Nephron progenitor cell (in vitro differentiated cells): ENCODE measurements at places on chromosomes 6 and 20.

- DNase-seq, result peak; percentile 9
Measured at GRCh38 chr6:75202676-75203131, 3.1 kb downstream of the COL12A1 start.

- no peak for DNase-seq
Measured at GRCh38 chr20:22449188-22449973, 135.0 kb downstream of the FOXA2 start.

- no peak for DNase-seq
Measured at GRCh38 chr6:43481591-43482236, 4.3 kb downstream of the TJAP1 start.

GRCh38 chr20:14332866-14333265 is 4.5 kb downstream of the FLRT3 start:
- no peak for DNase-seq

- DNase-seq, result no peak
Measured at GRCh38 chr6:165571721-165572132, 91.3 kb downstream of the PDE10A start.

GRCh38 chr6:150883521-150883920 is 18.0 kb downstream of the MTHFD1L start:
- DNase-seq, result no peak

- no peak for DNase-seq
Measured at GRCh38 chr20:6702144-6702543, 65.3 kb upstream of the BMP2 start.

- DNase-seq, result no peak
Measured at GRCh38 chr6:146551545-146551944, 7.9 kb downstream of the RAB32 start.

- no peak for DNase-seq
Measured at GRCh38 chr6:53014744-53015143, 19.7 kb upstream of the GSTA4 start.

- peak; percentile 89 for DNase-seq
Measured at GRCh38 chr6:166106076-166106686, 61.5 kb downstream of the TBXT start.

DNA sequence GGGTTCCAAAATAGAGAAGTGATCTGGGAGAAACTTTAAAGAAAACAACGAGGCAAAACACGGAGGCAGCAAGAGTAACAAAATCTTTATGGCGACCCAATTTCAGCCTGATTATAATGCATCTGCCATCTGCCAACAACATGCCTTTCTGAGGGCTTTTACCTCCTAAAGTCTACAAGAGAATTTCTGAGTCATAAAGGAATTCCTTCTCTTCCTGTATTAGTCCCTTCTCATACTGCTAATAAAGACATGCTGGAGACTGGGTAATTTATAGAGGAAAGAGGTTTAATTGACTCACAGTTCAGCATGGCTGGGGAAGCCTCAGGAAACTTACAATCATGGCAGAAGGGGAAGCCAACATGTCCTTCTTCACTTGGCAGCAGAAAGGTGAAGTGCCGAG is 226.6 kb downstream of the HACE1 start:
- no peak for DNase-seq

GRCh38 chr6:132122871-132123270 is 171.7 kb upstream of the CCN2 start:
- no peak for DNase-seq

GRCh38 chr20:53274365-53274764 is 302.2 kb downstream of the TSHZ2 start:
- no peak for DNase-seq

- DNase-seq, result no peak
Measured at GRCh38 chr6:65253041-65253440, 454.0 kb downstream of the EYS start.

DNA sequence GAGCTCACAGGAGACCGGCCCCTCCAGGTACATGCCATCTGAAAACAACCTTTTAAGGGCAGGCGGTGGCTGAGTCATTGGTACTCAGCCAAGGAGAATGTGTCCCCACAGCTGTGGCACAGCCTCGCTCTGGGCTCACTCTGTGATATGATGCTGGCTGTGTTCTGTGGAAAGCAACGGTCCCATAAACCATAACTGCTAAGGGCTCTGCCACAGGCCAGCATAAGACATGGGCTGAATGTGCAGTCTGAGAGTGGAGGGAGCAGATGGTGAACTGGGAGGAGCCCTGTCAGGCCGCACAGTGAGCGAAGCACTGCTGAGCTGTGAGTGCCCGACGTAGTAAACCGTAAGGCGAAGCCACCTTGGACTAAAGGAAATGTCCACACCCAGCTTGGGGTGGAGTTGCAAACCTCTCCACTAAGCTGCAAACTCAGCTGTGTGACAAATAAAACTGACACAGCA is 375.8 kb downstream of the THBS2 start:
- DNase-seq, result no peak

GRCh38 chr6:28977341-28978132 is 27.6 kb downstream of the ZNF311 start:
- no peak for DNase-seq

DNA sequence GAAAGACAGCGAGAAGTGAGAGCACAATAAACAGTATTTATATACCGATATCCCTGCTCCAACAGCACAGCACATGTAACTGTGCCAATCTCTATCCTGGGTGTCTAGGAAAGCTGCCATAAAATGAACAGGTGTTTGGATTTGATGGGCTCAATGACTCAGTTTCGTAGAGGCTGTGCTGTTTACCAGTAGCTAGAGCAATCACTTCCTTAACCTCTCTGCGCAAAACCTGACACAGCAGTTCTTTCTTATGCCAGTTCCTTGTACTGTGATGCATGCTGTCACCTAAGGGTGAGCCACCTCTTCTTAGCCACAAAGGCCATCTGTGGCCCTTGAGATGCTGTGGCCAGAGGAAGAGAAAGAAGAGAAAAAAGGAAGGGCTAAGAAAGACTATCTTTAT is 59.3 kb downstream of the SHPRH start:
- DNase-seq, result no peak

- no peak for DNase-seq
Measured at GRCh38 chr6:42742116-42742894, 3.6 kb downstream of the TBCC start.

DNA sequence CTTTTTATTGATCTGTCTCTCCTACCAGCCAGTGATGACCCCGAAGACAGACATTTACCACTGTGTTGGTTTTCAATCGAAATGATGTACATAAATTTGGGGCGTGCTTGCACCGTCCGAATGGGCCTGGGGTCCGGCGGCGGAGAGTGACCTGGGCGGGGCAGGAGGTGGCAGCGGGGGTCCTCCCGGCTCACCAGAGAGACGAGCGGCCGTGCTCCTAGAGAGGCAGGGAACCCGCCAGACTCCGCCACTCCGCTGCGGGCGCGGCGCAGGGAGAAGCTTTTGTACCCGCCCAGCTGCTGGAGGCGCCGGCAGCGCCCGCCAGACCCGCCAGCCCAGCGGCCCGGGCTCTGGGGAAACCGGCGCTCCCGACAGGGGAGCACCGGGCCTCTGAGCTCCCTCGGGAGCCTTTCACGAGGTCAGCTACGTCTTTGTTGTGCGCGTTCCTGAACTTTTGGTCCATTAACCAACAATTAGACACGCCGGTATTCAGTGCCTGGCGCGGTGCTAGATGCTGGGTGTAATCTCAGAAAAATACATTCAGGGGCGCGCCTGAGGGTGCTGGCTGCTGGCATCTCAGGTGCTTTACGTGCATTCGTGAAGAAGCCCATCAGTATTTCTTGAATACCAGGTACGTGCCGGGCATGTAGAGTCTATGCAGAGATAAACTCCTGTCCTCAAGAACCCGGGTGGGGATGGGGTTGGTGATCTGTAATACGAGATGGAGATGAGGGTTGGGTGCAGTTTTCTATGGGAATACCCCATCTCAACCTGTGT is at the start of gene PGBD1:
Gene PGBD1, plus strand, starts transcription at position 285 of the 777 bp plus-strand sequence. CDS start 2,242 bp downstream, outside the sequence.
- DNase-seq, result peak; percentile 88

DNA sequence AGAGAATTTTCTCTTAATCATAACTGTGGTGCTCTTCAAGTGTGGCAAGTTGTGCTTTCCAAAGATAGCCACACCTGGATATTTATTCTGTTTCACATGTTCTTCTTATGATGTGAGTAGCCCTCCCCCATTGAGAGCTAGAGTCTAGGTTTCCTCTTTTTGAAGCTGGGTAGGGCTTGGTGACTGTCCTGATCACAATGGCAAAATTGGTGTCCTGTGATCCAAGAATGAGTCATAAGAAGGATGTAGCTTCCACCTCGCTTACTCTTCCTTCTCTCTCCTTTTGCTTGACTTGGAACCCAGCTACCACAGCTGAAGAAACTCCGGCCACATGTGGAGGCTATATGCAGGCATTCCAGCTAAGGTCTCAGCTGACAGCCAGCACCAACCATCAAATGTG is 7.4 kb upstream of the IGF2R start:
- no peak for DNase-seq

DNA sequence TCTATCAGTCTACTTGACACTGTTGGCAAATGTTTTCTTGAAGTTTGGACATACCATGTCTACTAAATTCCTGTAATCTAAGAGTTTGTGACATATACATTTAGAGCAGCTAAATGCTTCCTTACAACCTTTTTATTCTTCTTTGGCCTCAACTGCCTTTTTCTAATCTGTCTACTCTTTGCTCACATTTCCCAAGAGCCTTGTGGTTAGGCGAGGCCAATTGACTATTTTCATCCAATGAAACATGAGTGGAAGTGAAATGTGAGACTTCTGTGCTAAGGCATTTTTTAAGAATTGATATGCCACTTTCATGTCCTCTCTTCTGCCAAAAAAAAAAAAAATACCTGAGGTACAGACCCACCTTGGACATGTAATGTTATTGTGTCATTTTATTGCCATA is 158.2 kb upstream of the MCHR2 start:
- no peak for DNase-seq

DNA sequence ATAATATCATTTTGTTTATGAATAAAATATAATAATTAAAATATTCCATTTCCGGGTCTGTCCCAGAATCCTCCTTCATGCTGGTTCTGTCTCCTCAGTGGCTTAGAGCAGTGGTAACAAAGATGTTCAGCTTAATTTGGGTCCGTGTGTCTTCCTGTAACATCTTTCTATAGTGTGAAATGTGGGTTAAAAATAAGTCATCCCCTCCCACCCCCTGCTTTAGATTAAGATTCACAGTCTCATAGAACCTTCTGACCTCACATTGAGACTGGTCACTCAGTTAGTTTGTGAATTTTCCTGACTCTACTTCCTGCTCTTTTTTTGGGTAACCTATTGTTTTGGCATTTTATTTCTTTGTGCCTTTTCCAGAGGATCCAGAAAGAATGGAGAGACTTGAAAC is 55.2 kb downstream of the SLX4IP start:
- no peak for DNase-seq

DNA sequence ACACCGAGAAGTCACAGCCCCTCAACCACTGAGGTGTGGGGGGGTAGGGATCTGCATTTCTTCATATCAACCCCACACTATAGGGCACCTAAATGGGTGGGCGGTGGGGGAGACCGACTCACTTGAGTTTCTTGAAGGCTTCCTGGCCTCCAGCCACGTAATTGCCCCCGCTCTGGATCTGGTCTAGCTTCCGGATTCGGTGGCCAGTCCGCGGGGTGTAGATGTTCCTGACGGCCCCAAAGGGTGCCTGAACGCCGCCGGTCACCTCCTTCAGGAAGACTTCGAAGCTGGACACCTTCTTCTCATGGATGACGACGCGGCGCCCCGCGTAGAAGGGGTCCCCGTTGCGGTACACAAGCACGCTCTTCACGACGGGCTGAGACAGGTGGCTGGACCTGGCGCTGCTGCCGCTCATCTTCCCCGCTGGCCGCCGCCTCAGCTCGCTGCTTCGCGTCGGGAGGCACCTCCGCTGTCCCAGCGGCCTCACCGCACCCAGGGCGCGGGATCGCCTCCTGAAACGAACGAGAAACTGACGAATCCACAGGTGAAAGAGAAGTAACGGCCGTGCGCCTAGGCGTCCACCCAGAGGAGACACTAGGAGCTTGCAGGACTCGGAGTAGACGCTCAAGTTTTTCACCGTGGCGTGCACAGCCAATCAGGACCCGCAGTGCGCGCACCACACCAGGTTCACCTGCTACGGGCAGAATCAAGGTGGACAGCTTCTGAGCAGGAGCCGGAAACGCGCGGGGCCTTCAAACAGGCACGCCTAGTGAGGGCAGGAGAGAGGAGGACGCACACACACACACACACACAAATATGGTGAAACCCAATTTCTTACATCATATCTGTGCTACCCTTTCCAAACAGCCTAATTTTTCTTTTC is at the start of gene DCDC2:
Gene DCDC2, minus strand, starts transcription at position 724 of the 883 bp plus-strand sequence. Its CDS starts 309 bp downstream, at position 415.
- peak; percentile 20 for DNase-seq

DNA sequence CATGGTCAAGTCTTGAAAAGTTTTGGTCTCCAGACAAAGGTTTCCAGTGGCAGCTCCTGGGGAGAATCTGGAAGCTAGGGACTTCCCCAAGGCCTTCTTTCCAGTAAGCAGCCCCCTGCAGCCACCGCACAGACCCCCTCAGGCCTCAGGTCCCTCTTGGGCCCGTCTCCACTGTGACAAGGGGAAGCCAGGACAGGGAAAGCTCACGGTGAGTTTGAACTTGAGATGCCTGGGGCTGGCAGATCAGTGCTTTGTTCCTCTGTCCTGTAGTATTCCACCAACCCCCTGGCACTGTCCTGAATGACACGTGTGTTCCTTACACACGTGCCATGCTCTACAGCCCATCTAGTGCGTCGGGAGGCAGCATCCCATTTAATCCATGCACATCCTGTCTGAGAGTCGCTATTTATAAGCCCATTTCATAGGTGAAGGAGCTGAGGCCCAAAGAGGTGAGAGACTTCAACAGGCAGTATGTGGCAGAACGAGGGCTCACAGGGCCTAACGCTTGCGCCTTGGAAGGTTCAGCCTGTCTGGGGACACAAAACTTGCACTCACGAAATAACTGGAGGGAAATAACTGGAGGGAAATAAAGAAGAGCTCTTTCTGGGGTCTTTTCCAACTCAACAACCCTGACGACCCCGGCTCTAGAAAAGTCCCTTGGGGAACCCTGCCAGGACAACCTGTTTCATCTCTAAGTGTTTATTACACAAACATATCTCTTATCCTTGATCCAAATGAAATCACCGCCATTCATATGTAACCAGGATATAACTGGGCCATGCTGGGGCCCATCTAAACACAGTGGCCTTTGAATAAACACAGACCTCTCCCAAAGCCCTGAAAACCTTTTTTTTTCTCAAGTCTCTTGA is 123.0 kb downstream of the BANF2 start:
- DNase-seq, result no peak

GRCh38 chr6:37056439-37057127 is 51.1 kb downstream of the FGD2 start:
- no peak for DNase-seq

- no peak for DNase-seq
Measured at GRCh38 chr6:64100702-64101303, 465.2 kb downstream of the PHF3 start.

- no peak for DNase-seq
Measured at GRCh38 chr6:137883400-137884148, 16.5 kb downstream of the TNFAIP3 start.

GRCh38 chr6:37556881-37557644 is 57.4 kb upstream of the CCDC167 start:
- peak; percentile 63 for DNase-seq
